ENCODE measurements at places on chromosomes 1 and 21.

DNA sequence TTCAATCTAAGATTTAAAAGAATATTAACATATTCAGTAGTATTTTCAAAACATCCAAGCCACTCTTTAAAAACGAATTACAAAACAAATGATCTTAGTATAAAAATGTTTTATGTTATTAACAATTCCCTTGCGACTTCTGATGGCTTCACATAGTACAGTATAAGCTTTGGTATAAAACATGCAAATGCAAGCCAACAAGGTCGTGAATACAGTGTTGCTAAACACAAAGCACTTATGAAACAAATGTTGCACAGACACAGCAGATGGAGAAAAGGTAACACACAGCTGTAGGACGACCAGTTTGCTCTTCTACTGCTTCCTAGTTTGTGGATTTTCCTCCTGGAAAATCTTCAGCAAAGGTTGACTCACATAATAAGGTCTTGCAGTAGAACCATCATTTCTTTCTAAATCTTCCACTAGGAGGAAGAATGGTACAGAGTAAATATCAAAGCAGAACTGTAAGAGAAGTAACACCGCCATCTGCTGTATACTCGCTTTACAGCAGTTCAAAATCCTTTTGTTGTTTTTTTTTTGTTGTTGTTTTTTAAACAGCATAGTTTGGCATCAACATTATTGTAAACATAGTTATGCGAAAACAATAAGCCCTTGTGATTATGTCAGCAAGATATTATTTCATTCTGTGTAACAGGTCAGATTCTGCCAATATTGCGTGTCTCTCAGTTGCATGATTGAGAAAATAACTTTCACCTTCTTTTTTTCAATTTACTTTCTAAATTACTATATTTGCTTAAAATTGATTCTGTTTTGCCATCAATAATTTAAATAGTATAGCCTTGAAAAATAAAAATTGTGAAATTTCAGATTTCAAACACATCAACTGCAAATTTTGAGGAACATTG, 69.5 kb downstream of the LHX8 start:
- DNase-seq = peak; percentile 36

DNA sequence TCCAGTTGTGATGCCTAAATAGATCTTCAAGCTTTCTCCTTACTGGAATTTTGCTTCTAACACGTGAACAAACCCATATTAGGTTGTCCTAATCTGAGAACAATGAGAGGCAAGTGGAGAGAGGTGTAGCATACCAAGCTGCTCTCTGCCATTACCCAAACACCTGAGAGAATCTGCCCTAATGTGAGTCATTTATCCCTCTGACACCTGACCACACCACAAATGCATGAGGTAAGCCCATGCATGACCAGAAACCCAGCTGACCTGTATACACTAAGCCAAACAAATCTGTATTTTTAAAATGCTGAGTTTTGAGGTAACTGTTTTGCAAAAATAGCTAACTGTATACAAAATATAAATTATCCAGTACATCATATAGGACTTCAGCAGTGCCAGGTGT, 1458.1 kb upstream of the B3GALT2 start:
- DNase-seq = no peak

DNA sequence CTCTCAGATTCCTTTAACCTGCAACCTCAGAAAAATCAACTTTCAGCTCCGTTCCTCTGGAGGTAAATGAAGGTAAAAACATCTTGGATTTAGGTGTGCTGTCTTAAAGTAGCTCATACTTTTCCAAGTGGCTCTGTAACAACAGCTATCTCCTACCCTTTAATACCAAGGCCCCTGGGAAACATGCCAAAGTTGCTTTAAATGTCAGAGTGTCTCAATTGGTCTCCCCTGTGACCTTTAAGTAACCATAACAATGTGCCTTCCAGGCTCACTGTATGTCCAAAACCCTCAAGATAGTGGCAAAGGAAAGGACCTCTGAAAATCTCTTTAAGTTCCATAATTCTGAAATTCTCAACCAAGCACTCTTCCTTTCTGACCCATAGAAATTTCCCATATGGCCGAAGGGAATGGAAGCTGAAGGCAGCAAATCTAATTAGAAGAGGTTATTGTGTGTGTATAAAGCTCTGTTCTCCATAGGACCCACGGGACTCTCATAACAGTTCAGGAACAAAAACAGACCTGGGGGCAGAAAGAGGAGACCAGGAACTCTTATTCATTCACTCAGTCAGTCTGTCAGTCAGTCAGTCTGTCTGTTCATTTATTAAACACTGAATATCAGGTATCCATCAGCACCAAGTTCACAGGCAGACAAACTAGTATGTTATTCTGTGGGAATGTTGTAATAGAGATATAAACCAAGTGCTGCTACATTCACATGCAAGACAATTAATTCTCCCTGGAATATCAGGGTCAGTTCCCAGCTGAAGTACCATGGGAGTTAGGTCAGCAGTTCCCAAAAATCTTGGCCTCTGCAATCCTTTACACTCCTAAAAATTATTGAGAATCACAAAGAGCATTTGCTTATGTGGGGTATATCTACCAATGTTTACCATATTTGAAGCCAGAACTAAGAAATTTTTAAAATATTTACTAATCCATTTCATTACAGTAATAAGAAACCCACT, 19.1 kb downstream of the ASTN1 start:
- no peak for DNase-seq

DNA sequence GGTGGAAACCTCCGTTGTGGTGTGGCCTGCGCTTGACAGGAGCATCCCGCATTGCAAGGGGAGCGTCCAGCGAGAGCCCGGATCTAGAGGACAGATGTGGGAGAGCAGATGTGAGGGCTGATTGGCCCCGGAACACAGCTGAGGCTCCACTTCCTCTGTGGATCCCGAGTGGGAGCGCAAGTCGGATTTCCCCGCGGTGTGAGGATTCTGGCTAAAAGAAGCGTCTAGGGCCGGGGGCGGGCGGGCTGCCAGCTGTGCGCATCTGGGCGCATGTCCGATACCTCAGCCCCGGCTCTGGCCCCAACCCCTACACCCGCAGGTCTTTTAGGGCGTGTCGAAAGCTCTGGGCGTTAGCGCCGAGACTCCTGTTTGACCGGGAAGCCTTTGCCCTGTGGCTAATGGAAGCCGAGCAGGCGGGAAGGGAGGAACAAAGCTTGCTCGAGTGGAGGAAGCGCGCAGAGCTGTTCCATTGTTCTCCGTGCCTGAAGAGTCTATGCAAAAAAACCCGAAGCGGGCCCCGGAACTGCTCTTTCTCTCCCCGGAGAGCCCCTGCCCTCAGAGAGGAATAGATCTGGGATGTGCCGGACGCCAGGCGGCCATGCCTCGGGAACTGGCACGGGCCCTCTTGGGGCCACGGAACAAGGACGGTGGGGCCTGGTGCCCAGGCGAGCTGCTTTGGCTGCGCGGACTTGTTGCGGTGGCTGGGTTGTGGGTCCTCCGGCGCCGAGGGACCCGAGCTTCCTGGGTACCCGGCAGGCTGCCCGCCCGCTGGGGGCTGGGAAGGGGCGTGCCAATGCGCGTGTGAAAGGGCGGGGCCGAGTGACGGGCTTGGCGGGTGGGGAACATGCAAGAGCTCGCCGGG, 111.1 kb downstream of the NAV1 start:
- DNase-seq = peak; percentile 7

DNA sequence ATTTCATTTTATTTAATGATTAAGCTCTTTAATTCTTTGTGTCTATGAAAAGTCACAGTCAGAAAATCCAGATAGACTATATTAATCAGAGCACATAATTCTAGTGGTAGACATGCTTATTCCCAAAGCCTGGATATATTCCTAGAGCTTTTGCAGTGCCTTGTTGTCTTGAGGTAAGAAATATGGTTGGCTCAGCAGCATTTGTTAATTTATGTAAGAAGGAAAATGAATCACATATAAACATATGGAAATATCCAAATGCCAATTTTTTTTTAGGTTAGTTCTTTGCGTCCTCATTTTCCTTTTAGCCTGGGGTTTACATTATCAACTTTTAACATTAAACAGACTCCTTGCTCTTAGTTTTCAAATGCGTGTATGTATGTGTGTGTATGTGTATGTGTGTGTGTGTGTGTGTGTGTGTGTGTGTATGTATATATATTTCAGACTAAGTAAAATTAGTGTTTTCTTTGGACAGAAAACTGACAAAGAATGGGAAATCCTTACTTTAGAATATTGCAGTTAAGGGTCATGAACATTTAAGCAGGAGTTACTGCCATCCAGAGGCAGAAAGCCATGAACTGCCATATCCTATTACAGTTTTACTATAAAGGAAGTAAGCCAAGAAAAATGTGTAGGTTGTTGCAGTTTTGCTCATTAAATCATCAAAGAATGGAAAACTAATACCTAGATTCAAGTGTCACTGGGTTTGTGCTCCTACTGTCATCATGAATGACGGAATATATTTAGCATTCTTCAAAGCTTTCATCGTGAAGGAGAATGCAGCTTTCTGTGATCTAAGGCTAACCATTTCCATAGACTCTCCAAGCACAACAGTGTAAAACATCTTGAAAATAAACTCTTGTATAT, 477.1 kb upstream of the NR5A2 start:
- no peak for DNase-seq

DNA sequence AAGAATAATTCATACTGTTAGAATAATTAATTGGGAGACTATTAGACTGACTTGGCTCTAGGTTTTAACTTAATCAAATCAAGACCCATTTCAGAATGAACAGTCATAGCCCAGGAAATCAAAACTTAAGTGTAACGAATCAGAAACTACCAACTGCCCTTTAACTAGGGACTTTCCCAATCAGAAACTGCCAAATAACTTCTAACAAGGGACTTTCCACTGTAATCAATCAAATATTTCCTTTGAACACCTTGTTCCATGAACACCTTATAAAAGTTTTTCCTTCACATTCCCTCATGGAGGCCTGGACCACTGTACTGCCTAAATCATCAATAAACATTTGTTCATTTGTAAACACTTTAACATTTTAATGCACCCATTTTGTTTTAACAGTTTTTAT, 1054.7 kb upstream of the TMPRSS15 start:
- peak; percentile 0 for DNase-seq

- peak; percentile 12 for DNase-seq
Observed at GRCh38 chr21:41802684-41803083, 35.8 kb upstream of the RIPK4 start.

DNA sequence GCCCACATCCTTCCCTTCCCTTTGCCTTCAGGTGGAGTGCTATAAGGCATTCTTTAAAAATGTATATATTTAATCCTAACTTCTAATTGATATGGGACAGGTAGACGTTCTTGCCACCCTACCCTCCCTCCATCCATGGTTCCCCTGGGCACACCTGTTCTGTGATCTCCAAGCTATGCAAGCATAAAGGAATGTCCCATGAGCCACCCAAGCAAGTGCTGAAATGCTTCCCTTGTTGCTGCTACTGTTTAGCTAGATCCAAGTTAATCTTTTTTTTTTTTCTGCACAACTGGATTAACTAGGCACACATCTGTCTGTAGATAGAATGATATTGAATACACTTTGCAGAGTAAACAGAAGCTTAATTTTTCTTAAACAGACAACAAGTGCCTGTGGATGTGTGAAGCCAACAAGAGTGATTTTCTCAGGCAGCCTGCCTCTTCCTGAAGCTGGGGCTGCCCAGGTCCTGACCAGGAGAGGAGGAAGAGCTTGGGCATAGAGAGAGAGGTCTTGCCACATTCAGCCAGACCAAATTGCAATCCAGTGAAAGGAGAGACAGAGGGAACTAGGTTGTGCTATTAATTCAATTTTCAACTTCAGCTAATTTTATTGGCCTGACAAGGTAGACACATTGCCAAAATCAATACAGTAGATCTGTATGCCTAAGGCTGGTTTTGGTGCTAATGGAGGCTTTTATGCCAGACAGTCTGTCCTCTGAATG, 28.2 kb upstream of the ATP1B1 start:
- no peak for DNase-seq

- DNase-seq = no peak
Observed at GRCh38 chr1:183098317-183098716, 75.1 kb downstream of the LAMC1 start.

- DNase-seq = no peak
Observed at GRCh38 chr21:41536076-41536826, 28.3 kb upstream of the TMPRSS2 start.

DNA sequence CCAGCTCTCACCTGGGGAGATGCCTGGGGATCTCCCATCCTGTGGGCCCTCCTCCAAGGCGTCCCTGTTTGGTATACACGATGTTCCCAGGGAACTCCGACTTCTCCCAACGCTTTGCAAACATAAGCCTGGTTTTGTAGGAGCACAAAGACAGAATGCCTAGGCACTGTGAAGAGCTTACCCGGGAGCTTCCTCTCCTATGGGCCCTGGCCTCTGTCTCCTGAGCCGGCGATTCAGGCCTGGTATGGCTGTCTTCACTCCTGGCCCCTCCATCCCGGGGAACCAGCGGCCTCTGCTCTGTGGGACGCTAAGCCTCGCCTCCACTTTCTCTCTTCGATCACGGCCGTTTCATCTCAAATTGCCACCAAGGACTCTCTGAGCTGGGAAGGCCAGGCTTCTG, 59.6 kb upstream of the ACTRT2 start:
- DNase-seq = no peak

DNA sequence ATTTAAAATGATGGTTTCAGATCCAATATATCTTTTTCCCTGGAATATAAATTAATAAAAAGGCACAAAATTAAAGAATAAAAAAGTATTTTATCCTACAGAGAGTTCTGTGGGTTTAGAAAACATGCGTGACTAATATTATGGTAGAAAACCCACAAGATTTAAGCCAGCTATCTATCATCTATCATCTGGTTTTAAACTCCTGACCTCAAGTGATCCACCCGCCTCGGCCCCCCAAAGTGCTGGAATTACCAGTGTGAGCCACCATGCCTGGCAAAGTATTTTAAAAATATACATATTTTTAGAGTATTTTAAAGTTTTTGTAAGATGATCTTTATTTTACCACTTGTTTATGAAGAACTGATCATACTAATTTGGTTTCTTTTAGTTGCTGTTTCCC, 79.5 kb downstream of the NRIP1 start:
- DNase-seq = no peak

GRCh38 chr1:206001476-206001888, 1.7 kb downstream of the RAB7B start:
- DNase-seq = peak; percentile 100

DNA sequence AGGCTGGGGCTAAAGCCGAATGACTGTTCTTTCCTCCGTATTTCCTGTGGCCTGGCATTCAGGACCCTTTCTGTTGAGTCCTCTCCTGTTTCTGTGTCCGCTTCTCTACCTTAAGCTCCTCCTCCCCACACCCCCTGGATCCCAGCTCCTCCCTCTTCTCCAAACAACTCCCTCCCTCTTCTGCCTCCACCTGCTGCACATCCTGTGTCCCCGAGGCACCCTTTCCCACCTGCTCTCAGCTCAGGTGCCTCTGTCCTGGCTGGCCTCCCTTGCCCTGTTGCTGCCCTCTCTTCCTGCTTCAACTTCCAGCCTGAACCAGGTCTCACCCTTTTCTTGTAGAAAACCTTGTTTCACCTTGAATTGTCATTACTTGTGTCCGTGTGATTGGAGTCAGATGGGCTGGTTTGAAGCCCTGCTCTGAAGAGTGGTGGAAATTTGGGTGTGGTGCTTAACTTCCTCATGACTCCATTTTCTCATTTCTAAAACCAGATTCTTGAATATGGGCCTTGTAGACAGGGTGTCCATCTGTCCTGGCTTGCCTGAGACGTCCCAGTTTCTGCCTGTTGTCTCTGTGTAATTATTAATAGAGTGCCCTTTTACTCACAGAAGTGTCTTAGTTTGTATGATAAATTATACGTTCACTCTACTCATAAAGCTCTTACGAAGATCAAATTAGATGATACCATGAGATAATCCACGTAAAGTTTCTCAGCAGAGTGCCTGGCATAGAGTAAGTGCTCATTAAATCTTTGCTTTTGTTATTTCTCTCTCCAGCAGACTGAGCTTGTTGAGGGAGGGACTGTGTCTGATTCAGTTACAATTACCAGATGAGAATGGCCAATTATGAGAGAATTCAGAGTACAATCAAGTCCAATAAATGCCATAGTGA, 58.9 kb upstream of the TRABD2B start:
- DNase-seq = no peak

All from inflammatory macrophage treated with lipopolysaccharide for 4 hours (primary cell).